ENCODE measurements at places on chromosomes 4 and X. TPM values are rescaled to one million over a fixed set of nuclear protein-coding genes. Genes with fewer than 3 reads are reported as not detected.
A peak's percentile ranks its signal among the peaks of the same experiment; 100 is the strongest.

GRCh38 chr4:145888393-145888792 is 50.2 kb downstream of the ZNF827 start:
- H3K4me1 ChIP-seq, result peaks cover 2% of the 10 kb centered on the region
- H3K4me3 ChIP-seq, result no peak overlapping the region
- DNase-seq, result no peak
- H3K27ac ChIP-seq, result no peak overlapping the region
- no peaks in the 10 kb centered on the region for H3K36me3 ChIP-seq

GRCh38 chr4:88659055-88659889 is 38.4 kb downstream of the NAP1L5 start:
- no peak overlapping the region for H3K4me3 ChIP-seq
- peak overlapping the region; percentile 31 for H3K27ac ChIP-seq
- peaks cover 28% of the 10 kb centered on the region for H3K4me1 ChIP-seq
- peak; percentile 81 for DNase-seq
- H3K36me3 ChIP-seq, result no peaks in the 10 kb centered on the region

RAP2C gene
- 24.4 TPM for total RNA-seq

GRCh38 chrX:133598601-133599335 is 183.5 kb upstream of the GPC4 start:
- H3K27ac ChIP-seq, result no peak overlapping the region
- H3K4me1 ChIP-seq, result no peaks in the 10 kb centered on the region
- no peak for DNase-seq

DNA sequence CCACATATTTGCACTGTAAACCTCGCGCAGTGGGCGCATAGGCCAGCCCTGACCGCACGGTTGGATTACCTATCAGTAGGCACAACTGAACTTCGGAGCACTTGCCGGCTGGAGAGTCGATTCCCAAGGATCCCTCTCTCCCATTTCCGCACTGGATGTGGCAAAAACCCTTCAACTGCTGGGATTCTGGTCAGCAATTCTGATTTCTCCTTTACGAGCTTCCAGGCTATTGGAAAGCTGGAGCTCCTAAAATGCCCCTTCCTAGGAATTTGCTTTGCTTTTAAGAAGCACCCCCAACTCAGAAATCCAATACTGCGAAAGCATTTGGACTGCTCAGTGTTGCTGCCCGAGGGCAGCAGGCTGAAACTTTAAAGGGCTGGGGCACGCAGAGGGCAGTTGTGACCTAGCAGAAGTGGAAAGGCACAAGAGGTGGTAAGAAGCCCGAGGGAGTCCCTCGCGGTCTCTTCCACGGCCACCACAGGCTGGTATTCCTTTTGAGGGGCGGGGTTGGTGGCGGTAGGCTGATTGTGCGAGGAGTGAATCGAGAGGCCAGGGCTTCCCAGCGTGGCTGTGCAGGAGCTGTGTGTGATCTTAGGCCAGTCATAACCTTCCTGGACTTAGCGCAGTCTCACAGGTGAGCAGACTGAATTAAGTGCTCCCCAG is 1.6 kb downstream of the ZAR1 start:
- no peaks in the 10 kb centered on the region for H3K4me1 ChIP-seq
- H3K27me3 ChIP-seq, result peaks cover 35% of the 10 kb centered on the region
- no peaks in the 10 kb centered on the region for H3K36me3 ChIP-seq
- H3K27ac ChIP-seq, result no peak overlapping the region
- no peak overlapping the region for H3K4me3 ChIP-seq

PCYT1B gene
- total RNA-seq, result 0.17 TPM

All from fibroblast of lung (primary cell).